ENCODE measurements at places on chromosomes 12 and 14.

DNA sequence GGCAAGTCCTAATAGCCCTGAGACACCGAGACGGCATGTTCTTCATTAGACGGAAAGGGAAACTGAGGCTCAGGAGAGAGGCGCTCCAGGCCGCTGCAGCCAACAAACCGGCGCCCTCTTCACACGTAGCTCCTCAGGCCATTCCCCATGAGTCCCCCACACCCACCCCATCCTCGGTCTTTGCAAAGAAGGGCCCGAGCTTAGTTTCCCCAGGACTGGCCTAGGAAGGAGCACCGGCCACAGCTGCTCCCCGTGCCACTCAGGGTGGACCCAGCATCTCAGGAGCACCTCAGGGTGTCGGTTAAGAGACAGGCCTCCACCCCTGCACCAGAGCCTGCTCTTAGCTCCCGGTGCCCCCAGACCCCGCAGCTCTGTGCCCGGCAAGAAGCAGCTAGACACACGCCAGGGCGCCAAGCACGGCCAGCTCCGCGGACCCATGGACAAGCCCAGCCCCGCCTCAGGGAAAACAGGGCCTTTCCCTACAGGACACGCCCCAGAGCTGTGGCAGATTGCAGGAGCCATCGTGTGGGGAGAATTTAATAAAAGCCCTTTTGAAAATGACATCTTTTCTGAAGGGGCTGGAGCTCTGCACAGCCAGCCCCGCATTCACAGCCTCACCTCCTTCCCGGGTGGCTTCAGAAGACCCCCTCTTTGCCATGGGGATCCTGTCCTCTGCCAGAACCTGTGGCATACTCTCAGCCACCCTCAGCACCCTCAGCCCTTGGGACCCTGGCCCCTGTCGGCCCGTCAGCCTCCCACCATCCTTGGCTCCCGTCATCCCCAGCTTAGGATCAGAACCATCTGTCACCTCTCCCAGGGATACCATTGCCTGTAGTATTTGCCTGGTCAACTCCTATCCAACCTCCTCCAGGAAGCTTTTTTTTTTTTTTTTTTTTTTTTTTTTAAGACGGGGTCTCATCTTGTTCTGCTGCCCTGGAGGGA lies 59.7 kb downstream of the LGMN start:
- no peak overlapping the region for H3K4me3 ChIP-seq
- H3K36me3 ChIP-seq, result peaks cover 20% of the 10 kb centered on the region
- H3K4me1 ChIP-seq, result no peaks in the 10 kb centered on the region
- H3K27me3 ChIP-seq, result no peaks in the 10 kb centered on the region
- DNase-seq, result no peak

DNA sequence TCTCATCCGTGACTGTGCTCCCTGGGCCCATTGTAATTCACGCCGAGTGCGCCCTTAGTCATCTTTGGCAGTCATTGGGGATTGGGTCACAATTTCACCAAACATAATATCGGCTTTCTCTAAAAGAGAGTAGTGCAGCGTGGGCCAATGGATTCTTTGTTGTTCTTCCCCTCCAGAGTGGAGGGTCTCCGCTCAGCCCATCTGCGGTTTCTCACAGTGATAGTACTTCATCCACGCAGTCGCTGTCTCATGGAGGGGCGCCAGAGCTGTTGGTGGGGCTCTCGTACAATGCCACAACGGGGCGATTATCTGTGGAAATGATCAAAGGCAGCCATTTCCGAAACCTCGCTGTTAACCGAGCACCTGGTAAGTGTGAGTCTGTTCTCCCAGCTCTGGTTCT lies 321.8 kb downstream of the SNAPC1 start:
- H3K36me3 ChIP-seq, result no peaks in the 10 kb centered on the region
- no peak overlapping the region for H3K4me3 ChIP-seq
- H3K27me3 ChIP-seq, result no peaks in the 10 kb centered on the region
- H3K4me1 ChIP-seq, result no peaks in the 10 kb centered on the region
- no peak overlapping the region for H3K27ac ChIP-seq
- DNase-seq, result no peak

- no peaks in the 10 kb centered on the region for H3K36me3 ChIP-seq
- peaks cover 19% of the 10 kb centered on the region for H3K4me1 ChIP-seq
Observed at GRCh38 chr14:68703093-68703492, 89.8 kb downstream of the ZFP36L1 start.

DNA sequence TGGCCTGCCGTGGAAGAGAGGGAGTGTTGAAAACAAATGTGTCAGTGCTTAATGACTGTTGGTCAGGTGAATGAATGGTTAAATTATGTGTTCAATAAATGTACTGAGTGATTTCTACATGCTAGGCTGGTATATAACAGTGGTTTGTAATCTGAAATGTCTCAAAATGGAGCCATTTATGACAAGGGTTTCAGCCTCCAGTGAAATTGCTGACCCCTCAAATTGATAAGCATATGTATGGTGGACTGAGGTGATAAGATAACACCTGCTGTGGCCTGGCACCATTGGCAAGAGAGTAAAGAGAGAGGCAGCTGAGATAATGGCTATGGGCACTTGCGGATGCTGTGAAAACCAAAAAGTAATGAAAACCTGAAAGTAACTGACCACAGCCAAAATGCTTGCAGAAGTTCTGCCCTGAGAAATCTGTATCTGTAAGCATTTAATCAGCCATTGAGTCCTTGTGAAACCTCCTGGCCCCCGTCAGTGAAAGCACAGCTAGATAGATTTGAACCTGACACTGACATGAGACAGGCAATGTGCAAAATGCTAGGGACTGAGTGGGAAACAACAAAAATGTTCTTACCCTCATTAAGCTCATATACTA lies 1.4 kb upstream of the BCAT1 start:
- peaks cover 10% of the 10 kb centered on the region for H3K4me1 ChIP-seq
- H3K36me3 ChIP-seq, result no peaks in the 10 kb centered on the region
- no peak for DNase-seq
- H3K4me3 ChIP-seq, result no peak overlapping the region
- H3K27ac ChIP-seq, result no peak overlapping the region

DNA sequence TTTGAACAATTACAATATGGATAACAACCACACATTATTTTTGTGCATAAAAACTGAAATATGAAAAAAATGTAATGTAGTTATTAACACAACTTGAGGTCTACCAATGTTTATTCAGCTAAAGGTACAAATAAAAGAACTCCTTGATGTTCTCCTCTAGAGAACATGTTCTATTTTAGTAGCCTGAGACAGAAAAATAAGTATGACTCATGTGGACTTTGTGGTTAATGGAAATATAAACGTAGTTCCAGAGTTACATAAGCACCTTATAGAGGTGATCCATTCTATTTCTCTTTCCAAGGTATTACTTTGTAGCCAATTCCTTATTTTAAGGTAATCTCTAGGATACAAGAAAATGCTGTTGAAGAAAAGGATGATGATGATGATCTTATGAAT lies 25.7 kb downstream of the ALKBH1 start:
- no peak for DNase-seq
- no peak overlapping the region for H3K4me3 ChIP-seq
- H3K4me1 ChIP-seq, result no peaks in the 10 kb centered on the region
- H3K27me3 ChIP-seq, result no peaks in the 10 kb centered on the region
- peaks cover 15% of the 10 kb centered on the region for H3K36me3 ChIP-seq
- no peak overlapping the region for H3K27ac ChIP-seq

GRCh38 chr12:79761341-79761740 lies 70.6 kb upstream of the PAWR start:
- H3K4me1 ChIP-seq, result no peaks in the 10 kb centered on the region
- H3K4me3 ChIP-seq, result no peak overlapping the region
- H3K27ac ChIP-seq, result no peak overlapping the region
- H3K36me3 ChIP-seq, result no peaks in the 10 kb centered on the region
- no peak for DNase-seq
- no peaks in the 10 kb centered on the region for H3K27me3 ChIP-seq

GRCh38 chr12:68532204-68532886 lies 78.4 kb upstream of the RAP1B start:
- peaks cover 20% of the 10 kb centered on the region for H3K4me1 ChIP-seq
- no peaks in the 10 kb centered on the region for H3K36me3 ChIP-seq
- no peaks in the 10 kb centered on the region for H3K27me3 ChIP-seq
- no peak for DNase-seq
- no peak overlapping the region for H3K27ac ChIP-seq

DNA sequence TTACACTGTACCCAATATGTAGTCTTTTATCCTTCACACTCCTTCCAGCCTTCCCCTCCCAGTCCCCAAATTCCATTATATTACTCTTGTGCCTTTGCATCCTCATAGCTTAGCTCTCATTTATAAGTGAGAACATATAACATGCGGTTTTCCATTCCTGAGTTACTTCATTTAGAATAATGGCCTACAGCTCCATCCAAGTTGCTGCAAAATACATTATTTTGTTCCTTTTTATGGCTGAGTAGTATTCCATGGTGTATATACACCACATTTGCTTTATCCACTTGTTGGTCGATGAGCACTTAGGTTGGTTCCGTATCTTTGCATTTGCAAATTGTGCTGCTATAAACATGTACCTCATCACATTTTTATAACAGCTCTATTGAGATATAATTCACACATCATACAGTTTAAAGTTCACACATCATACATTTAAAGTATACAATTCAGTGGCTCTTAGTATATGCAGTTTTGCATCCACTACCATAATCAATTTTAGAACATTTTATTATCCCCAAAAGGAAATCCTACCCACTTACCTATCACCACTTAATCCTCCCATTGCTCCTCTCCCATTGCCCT lies 23.5 kb downstream of the RBMS2 start:
- no peak for DNase-seq
- H3K27me3 ChIP-seq, result no peaks in the 10 kb centered on the region
- H3K4me1 ChIP-seq, result no peaks in the 10 kb centered on the region
- no peaks in the 10 kb centered on the region for H3K36me3 ChIP-seq
- H3K27ac ChIP-seq, result no peak overlapping the region
- no peak overlapping the region for H3K4me3 ChIP-seq

DNA sequence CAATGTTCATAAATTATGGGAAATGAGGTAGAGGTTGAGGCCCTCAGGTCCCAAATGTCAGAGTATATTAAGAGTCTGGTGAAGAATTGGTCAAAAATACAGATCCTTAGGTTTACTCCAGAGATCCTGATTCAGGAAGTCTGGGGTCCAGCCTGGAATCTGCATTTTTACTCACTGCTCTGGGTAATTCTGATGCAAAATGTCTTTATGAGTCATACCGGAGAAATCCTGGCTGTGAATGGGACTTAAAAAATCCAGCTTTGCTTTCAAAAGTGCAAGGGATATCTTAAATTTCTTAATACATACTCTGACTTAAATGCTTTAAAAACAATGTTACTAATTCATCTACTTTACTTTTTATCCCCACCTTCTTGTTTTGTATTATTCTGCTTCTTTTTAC lies 74.5 kb downstream of the FERMT2 start:
- H3K27ac ChIP-seq, result no peak overlapping the region
- no peaks in the 10 kb centered on the region for H3K36me3 ChIP-seq

GRCh38 chr12:48442179-48442847 lies 30.0 kb upstream of the ANP32D start:
- H3K36me3 ChIP-seq, result no peaks in the 10 kb centered on the region
- H3K4me1 ChIP-seq, result no peaks in the 10 kb centered on the region
- peaks cover 5% of the 10 kb centered on the region for H3K27me3 ChIP-seq

DNA sequence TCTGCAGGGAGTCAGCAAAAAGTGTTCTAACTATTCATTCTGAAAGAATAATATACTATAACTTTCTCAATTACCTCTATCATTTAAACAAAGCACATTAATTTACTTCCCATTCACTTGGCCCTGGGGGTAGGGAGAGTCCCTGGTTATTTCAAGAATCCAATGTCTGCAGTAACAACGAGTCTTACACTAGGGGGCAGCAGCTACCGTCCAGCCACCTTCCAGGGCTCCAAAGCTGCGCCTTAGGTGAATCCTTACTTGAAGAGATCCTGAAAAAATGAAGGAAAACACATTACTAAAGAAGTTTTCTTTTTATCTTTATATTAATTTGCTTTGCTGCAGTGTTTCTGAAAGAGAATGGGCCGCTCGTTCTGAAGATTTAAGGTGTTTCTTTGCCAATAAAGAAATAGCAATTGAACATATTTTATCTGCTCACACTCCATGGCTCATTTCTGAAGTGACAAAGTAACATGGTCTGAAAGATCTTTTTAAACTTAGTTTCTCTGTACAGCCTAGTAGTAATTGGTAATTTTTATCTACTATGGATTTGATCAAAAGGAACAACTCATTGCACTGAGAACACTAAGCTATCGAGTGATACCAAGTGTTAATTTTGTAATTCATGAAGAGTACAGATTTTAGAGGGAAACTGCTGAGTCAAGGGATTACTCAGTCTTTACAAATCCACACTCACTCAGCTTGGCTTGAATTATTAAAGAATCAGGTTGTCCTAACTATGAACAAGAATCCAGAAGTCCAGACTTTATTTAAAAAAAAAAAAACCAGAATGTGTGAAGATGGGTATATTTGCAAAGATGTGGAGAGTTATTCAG lies 27.6 kb downstream of the BHLHE41 start:
- no peaks in the 10 kb centered on the region for H3K4me1 ChIP-seq
- DNase-seq, result peak; percentile 41
- no peak overlapping the region for H3K27ac ChIP-seq
- no peak overlapping the region for H3K4me3 ChIP-seq
- no peaks in the 10 kb centered on the region for H3K36me3 ChIP-seq

DNA sequence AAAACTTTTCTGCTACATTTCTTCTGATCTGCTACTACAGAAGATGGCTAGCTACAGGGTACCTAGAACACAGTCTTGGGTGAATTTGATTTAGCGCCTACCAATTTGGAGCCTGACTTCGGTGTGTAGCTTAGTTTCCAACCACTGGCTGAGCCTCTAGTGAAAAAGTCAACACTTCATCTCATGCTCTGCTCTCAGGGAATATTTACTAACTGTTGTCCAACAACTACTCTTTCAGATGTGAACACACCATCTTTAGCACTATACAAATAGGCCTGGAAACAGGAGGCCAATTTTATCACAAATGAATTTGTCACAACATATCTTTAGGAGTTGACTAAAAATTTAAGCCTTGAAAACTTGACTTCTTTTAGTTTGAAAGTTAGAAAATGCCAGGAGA lies 167.9 kb downstream of the NELL2 start:
- H3K4me1 ChIP-seq, result no peaks in the 10 kb centered on the region
- H3K36me3 ChIP-seq, result no peaks in the 10 kb centered on the region
- no peak for DNase-seq
- no peak overlapping the region for H3K4me3 ChIP-seq
- H3K27ac ChIP-seq, result no peak overlapping the region

DNA sequence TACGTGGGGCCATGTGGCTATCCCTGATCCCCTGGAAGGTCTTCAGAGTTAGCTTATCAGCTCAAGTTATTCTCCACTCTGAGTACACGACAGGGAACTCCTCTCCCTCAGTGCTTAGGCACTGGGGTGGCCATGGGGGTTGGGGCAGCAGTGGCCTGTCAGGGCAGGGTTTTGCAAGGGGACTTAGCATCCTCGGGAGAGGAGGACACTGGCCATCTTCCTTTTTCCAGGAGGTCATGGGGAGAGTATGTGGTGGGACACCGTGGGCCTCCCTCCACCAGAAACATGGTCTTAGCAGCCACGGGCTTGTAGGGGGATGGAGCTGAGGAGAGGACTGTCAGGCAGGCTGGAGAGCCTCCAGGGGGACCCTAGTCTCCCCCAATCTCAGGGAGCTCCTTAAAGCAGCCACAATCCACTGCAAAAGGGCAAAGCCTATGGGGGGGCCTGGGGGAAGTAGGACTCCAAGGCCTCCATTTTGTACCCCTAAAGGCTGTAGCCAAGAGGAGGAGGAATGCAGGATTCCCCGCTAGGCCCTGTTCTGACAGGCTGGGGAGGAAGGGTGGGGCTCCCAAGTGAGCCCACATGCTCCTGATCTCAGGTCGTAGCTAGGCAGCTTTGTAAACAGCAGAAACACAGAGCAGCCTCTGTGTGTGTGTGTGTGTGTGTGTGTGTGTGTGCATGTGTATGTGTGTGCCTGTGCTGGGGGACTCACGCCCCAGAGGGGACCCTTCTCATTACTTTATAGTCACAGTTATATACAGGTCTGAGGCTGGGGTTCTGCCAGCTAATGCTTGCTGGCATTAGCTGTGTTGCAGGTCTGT lies 36.6 kb downstream of the KRT80 start:
- no peak overlapping the region for H3K4me3 ChIP-seq
- H3K4me1 ChIP-seq, result peaks cover 49% of the 10 kb centered on the region
- peak overlapping the region; percentile 91 for H3K27ac ChIP-seq
- no peaks in the 10 kb centered on the region for H3K36me3 ChIP-seq
- peak; percentile 48 for DNase-seq
- H3K27me3 ChIP-seq, result peaks cover 16% of the 10 kb centered on the region

All from T-cell (primary cell).